ENCODE measurements at places on chromosomes 7 and 10.

- DNase-seq: no peak
Measured at GRCh38 chr10:614139-614711, 75.2 kb downstream of the DIP2C start.

DNA sequence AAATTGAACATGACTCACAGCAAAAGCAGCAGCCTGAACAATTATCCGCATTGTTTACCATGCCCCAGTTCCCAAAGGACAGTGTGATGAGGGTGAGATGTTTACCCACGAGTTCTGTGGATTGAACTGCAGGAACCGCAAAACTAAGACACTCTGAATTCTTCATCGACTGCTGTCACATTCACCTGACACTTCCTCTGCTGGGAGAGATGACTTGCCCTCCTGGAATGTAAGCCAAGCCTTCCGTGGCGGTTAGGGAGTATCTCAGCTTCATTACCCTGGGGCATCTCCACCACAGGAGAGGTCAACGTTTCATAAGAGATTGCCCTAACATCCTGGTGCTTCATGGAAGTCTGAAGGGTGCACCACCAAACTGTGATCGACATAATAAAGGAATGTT is 374.6 kb upstream of the ADARB2 start:
- no peak for DNase-seq

DNA sequence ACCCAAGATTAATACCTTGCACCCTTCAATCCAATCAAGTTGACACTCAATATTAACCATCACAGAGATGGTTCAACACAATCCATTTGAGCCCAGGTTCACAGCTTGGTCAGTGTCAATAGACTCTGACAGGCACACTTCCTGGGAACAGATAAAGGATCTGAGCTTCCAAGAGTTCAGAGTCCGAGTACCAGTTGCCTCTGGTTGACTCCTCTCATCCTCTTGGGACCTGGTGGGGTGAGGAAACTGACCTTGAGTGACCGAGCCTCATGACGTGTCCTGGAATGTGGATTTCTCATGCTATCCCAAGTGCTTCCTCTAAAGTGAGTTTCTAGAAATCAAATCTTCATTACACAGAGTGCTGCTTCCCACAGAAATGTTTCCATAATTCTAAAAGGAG is 162.0 kb downstream of the CYP26A1 start:
- DNase-seq: no peak

DNA sequence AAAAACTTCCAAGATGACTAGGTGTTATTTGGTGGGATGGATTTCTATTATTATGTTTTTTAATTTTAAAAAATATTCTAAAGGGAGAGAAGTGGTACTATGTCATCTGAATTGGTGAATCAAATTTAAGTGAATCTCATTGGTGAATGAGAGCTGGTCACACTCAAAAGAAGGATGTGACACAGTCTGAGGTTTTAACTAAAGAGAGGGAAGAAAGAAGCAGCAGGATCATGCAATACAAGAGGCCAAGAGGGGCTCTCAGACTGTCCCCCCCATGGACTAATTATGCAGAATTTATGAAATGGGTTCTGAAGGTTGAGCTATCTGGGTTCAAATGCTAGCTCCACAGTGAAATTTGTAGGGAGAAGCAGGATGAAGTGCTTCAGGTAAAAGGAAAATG is 16.2 kb downstream of the MACC1 start:
- DNase-seq: no peak

- no peak for DNase-seq
Measured at GRCh38 chr10:34193931-34194626, 621.0 kb downstream of the PARD3 start.

DNA sequence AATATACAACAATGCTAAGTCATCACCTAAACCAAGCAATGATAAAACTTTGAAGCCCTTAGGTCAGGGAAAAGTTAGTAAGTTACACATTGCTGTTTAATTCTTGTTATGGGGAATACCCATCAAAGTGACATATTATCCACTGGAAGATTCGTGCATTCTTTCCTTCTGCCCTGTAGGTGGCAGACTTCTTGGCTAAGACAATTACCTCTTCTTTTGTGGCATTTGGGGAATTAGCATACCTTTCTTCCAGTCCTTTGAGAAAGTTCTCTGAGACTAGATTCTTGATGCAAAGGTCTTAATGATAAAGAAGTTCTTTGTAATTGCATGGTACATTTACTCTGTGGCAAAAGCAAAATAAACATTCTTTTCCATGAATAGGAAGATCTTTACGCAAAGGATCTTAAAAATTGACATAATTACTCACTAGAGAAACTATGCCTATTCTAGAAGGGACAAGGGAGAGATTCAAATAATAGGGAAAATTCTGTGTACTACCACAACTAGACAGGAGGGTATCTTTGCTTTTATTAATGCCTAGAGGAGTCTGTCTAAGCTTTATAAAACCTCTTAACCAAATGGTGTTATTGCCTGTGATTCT is 395.9 kb downstream of the GRM8 start:
- DNase-seq: no peak

- no peak for DNase-seq
Measured at GRCh38 chr7:89607792-89608191, 546.5 kb upstream of the STEAP1 start.

GRCh38 chr10:110491346-110491745 is 6.4 kb upstream of the DUSP5 start:
- no peak for DNase-seq

DNA sequence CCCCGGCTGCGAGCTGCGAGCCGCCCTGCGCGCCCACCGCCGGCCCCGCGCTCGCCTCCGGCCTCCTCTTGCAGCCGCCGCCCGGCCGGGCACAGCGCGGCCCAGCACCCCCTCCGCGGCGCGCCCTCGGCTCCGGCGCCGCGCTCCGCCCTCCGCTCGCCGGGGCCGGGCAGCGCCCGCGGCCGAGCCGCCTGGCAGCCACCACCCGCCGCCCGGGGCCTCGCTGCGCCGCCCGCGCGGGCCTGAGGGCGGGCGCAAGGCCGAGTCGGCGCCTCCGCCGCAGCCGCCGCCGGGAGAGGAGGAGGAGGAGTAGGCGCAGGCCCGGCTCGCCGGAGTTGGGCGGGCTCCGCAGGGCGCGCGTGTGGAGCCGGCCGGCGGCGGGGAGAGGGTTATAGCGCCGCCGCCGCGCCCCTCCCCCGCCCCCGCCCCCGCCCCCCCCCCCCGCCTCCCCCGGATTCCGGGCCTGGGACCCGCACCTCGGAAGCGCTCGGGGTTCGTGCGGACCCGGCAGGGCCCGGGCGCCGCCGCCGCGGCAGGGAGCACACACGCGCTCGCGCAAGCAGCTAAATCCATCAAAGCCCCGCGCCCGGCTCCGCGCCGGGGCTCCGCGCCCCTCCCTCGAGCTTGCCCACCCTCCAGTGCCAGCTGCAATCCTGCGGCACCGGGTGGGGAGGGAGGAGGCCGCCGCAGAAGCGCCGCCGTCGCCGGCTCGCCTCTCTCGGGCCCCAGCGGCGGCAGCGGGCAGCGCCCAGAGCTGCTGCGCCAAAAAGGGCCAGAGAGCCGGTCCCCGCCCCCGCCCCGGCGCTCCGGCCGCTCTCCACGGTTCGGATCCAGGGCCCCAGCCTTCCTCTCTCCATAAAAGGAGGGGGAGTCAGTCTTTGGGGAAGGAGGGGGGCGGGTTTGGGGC is at the start of gene PDGFA:
TSS of gene PDGFA (minus strand) at position 363 of the 907 bp plus-strand sequence. CDS start 845 bp downstream, outside the sequence.
- DNase-seq: peak; percentile 85
